Caki2 (cell line): ENCODE measurements at places on chromosomes 2 and 18.

GRCh38 chr18:49013291-49013691, 62.5 kb upstream of the SMAD7 start:
- DNase-seq = no peak

DNA sequence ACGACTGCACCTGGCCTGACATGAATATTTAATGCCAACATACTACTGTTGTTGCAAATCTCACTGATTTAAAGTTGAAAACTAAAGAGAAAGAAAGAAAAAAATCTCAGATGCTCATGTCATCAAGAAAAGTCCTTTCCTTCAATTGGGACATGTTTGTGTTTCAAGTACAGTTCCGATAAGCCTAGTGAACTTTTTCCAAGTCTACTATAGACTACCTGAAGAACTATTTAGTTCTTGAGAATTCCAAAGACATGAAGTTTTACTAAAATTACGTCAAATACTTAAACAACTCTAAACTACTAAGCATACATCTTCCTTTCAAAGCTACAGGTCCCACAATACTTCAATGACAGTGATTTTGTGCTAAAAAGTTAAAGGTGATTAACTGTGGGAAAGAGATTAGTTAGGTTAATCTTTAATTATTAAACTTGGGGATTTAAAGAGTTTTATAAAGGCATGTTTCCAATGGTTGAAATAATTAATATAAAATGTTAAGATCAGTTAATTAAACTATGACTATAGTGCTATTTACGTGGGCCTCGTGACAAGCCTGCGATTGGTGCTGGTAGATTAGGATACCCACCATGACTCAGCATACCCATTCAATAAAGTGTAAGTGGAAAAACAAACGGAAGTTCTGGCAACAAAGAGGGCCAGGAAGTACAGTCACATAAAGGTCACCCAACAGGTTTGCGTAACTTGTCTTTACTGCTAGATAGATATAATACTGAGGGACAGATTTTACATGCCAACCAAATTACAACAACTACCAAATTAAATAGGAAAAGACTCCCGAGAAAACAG, 55.5 kb downstream of the SEPTIN10 start:
- peak; percentile 88 for DNase-seq

DNA sequence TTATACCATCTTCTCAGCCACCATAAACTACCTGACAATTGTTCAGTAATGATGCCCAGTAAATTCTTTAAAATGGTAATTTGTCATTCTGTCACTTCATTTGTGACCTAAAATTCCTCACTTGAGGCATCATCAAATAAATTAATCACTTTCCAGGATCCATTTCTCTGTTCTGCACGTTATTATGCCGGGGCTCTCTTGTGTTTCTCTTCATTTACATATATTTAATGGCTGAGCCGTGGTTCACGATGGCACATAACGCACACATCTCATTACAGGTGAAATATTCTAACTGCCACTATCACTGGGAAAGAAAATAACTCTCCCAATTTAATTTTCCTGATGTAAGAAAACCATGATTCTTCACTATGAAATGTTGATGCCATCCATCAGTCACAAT, 529.6 kb downstream of the NR4A2 start:
- DNase-seq = no peak

- no peak for DNase-seq
Observed at GRCh38 chr2:212908682-212909435, 242.6 kb downstream of the IKZF2 start.

- no peak for DNase-seq
Observed at GRCh38 chr2:144032566-144032965, 487.4 kb downstream of the ZEB2 start.

GRCh38 chr2:178330175-178331017, 120.6 kb downstream of the PRKRA start:
- DNase-seq = no peak

- DNase-seq = no peak
Observed at GRCh38 chr18:9808295-9809241, 77.2 kb upstream of the TXNDC2 start.

DNA sequence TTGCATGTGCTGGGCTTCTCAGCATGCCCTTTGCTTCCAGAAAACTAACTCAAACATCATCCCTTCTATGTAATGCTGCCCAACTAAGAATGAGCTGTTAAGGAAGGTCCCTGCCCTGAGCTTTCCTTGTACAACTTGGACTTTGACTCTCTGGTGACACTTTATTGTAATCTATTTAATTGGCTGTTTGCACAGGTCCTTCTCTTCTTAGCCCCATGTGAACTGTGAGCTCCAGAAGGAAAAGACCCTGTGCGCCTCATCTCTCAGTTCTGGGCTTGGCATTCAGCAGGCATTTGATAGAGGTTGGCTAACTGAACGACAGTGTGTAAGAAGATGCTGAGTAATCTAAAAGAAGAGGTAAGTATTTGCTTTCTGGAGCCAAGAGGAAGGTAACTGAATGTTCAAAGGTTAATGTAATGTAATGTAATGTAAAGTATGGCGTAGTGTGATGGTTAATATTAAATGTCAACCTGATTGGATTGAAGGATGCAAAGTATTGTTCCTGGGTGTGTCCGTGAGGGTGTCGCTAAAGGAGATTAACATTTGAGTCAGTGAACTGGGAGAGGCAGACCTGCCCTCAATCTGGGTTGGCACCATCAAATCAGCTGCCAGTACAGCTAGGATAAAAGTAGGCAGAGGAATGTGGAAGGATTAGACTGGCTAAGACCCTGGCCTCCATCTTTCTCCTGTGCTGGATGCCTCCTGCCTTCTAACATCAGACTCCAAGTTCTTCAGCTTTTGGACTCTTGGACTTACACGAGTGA, 60.8 kb upstream of the CCDC195 start:
- no peak for DNase-seq

DNA sequence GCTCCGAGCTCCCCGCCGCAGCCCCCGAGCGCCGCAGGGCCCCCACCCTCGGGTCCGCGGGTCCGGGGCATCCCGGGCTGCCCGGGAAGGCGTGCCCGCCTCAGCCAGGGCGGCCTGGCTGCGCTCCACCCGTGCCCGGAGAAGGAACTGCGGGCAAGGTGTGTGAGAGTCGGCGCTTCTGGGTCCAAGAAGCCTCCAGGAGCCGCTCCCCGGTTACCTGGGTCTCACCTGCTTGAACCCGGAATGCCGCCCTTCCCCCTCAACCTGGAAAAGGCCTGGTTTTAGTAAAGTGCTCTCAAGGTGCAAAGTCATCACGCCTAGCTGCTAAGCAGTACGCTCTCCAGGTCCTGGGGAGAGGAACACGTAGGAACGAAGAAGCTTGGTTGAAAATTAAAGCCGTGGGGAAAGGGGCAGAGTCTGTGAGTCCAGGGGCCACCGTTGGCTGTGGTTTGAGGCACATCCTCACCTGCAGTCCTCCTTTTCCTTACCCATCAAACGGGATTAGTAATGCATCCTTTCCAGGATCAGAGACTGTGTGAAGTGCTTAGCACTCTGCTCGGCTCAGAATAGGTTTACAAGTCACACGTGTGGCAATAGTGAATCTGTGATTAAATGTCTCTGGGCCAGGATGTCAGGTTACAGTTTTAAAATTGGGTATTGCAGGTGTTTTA, 1.2 kb downstream of the ASAP2 start:
- peak; percentile 65 for DNase-seq

DNA sequence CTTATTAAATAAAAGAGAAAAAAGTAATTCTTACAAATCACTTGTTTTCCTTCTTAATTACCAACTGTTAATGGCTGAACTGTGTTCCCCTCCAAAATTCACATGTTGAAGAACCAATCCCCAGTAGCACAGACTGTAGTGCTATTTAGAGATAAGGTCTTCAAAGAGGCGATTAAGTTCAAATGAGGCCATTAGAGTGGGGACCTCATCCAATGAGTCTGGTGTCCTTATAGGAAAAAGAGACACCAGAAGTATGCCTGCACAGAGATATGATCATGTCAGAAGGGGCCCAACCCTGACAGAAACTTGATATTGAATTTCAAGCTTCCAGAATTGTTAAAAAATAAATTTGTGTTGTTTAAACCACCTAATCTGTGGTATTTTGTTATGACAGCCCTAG, 89.8 kb downstream of the MEMO1 start:
- DNase-seq = no peak

DNA sequence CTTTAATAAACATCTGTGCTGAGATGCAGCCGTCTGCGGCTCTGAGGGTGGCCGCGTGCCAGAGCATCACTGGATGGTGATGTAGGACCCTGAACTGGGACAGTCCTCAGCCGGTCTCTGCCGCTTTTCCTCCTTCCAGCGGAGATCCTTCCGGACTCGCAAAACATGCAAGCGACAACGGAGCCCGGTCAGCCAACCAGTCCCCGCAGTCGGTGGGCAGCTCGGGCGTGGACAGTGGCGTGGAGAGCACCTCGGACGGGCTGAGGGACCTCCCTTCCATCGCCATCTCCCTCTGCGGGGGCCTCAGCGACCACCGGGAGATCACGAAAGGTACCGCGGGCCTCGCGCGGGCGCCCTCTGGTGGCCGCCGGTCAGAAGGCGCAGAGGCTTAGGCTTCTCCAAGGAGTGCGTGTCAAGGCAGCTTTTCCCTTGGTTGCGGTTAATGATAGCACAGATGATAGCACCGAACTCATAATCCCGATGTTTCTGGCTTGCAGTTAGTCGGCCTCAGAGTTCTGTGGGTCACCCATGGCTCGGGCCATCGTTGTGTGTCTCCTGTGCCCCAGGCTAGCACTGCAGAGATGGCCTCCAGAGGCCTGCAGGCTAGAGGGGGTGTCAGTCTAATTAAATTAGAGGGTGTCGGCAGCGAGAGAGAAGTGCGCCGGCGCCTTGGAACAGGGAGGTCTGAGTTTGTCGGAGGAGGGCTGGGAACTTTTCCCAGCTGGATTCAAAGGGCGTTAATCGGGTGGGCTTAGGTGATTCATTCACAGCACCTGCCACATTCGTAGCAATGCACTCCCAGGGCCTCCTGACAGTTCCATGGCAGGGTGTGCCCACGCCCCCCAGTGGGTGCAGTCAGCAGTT, 38.5 kb downstream of the LPIN1 start:
- DNase-seq = peak; percentile 29

- DNase-seq = no peak
Observed at GRCh38 chr2:53567073-53567472, 200.5 kb upstream of the CHAC2 start.

GRCh38 chr2:183037553-183038340, 510 bp downstream of the NCKAP1 start:
- peak; percentile 62 for DNase-seq

DNA sequence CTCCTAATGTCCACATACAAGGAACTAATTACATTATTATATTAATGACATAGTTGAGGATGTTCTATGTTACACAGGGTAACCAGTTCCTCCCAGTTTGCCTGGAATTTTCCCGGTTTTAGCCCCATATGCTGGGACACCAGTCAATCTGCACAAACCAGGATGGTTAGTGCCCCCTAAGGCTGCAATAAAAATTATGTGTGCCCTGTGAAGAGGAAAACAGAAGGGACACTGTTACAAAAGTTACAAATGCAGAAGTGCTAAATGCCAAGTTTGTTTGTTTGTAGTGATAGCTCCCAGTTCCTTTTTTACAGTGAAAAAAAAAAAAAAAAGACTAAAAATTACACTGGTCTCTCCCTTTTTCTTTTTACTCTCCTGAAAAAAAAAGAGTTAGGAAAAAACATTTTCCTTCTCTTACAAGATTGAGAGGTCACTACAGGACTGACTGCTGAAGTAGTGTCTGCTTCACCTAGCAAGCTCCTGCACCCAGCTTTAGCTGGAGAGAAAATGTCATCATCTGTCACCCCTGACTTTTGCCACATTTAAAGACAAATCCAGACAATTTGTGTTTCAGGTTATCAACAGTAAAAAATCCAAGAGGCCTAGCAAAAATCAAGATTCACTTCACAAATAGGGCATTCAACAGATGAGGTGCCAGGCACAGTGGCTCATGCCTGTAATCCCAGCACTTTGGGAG, 3.2 kb downstream of the ANKRD44 start:
- peak; percentile 26 for DNase-seq

GRCh38 chr2:50746526-50746925, 285.4 kb downstream of the NRXN1 start:
- peak; percentile 14 for DNase-seq
